ENCODE measurements at places on chromosomes 4 and X. TPM values are rescaled to one million over a fixed set of nuclear protein-coding genes. Genes with fewer than 3 reads are reported as not detected.

The PCDH11X gene
- not detected for total RNA-seq

The TRPC3 gene
- total RNA-seq = not detected

DNA sequence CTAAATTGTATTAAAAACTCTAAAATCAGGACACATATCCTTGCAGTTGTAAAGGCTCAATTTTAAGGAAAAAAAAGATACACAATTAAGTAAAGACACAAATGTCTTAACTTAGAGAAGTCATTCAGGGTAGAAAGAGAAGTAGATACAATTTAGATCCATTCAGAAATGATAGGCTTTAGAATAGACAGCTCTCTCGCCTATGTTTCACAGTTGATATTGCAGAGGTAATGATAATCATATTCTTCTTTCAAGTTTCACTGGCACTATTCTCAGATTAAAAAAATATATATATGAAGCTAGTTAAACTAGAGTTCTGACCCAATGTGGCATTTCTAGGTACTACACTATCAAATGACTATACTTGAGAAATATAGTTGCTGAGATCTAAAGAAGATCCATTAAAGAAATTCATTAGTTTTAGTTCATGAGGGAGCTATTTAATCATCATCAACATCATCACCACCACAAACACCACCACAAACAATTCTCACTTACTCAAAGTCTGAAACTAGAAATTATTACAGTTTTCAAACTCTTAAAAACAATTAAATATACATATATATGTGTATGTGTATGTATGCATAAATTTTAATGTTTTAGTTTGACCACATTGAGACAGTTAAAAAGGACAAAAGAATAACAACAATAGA lies 93.1 kb downstream of the ANTXR2 start:
- DNase-seq = no peak

DNA sequence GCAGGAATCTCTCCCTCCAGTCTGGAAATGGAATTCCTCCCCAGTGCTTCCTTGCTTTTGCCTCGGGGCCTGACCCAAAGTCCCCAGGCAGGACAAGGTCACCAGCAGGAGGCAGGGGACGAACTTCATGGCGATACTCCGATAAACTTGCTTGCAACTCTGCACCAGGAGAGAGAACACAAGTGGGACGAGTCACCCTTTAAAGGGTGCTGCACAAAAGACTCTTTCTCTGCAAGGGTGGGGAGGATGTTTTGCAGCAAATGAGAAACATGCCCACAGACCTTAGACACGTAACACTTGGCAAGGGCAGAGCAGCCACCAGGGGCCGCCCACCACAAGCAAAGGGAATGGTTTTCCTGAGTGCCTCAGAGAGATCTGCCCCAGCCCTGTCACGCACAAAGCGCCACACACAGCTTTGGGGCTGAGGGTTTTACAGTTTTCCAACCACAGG lies at the start of gene FGFBP2:
Gene FGFBP2, minus strand, starts transcription at position 175 of the 451 bp plus-strand sequence. Its CDS starts 46 bp downstream, at position 129.
- DNase-seq = peak; percentile 19

DNA sequence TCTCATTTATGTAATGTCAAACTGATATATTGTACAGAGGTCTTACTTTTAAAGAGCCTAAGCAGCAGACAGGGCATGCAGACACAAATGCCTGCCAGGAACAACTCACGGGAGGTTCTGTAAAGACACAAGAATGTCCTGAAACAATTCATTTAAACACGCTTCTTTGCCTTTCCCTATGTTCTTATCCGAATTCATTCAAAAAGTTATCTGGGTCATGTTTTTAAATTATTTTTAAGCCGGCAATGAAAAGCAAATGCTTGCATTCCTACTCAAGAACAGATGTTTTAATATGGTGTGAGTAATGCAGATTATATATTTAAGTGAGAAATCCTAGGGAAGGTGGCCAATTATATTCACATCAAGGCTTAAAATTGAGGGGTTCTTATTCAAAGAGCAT lies 192.6 kb downstream of the PDGFC start:
- DNase-seq = no peak

- DNase-seq = no peak
Measured at GRCh38 chr4:176784816-176785215, 7.9 kb downstream of the VEGFC start.
